Activated CD4-positive, alpha-beta T cell treated with anti-CD3 and anti-CD28 coated beads for 1 hour (primary cell): ENCODE measurements at places on chromosomes 11 and 22.

- no peak for DNase-seq
These were observed 9.3 kb downstream of the TMEM86A start for GRCh38 chr11:18707811-18708340.

DNA sequence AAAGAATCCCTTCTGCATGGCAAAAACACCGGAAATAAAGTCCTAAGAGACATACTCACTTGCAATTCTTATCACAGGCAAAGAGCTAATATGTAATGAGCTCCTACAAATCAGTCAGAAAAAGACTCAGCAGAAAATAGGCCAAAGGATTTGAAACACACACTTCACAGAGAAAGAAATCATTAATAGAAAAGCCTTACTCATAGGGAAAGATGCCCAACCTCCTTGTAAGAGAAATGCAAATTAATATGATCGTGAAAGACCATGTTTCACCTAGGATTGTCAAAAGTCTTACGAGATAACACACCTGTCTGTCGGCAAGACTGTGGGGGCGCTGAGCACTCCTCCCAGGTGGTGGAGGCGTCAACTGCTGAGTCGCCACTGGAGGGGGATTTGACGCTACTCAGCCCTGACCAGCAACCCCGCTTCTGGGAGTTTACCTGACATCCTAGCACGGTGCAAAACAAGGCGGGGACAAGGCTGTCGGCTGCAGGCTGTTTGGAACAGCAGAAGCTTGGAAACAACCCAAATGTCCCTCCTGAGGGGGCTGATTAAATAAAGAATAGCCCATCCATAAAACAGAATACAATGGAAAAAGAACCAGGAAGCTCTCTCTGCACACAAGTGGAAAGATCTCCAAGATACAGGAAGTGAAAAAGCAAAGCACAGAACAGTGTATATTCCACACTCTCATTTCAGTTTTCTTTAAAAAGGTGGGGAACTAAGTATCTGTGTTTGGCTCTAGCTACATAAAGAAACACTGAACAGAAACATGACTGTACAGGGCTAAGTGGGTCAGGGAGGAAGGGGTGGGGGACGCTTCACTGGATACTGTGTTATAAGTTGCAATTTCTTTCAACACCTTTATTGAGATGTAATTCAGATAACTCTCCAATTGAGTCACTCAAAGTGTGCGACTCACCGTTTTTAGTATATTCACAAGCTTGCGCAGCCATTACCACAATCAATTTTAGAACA is 11.5 kb downstream of the CSNK1E start:
- no peak for DNase-seq

GRCh38 chr11:77559686-77560401 is 29.9 kb upstream of the AQP11 start:
- no peak for DNase-seq

DNA sequence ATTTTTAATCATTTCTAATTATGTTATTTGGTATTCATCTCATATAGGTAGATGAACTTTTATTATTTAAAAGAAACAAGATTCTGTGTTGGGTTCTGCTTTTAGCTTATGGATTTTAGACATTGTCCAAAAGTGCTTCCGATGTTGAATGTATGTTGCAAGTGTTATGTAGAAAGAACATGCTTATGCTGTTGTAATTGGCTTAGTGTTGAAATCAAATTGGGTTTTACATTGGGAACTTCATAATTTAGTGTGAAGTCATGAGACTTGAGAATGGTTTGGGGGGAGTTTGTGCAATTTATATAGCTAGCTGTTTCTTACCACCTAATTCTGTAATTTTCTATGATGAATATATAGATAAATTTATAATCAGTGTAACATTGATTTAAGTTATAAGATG is 3.6 kb downstream of the MTMR3 start:
- no peak for DNase-seq

- no peak for DNase-seq
These were observed 192.7 kb downstream of the BUD13 start for GRCh38 chr11:116579857-116580727.

DNA sequence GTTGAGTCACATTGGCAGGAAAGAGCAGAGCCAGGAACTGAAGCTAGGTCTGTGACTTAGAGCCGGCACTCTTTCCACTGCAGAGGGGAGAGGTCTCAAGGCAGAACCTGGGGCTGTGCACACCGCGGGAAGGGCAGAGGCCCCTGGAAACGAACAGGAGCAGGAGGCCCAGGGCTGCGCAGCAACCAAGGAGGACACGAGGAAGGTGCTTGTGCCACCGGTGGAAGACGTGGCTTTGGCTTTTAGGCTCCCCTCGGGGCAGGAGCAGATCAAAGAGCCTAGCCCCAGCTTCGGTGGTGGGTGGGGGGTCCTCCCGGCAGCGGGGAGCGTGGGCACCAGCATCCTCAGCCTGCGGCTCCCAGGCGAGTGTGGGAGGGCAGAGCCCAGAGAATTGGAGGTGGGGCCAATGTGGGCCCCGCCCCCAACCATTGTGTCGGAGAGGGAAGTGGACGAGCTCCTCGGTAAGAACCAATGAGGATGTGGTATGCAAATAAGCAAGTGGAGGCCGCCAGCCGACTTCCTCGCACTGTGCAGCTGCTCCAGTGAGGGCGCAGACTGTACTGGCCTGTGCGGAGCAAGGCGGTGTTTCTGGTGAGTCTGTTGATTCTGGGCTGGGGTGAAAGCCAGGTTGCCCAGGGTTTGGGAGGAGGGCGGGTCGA is at the start of gene CCDC116:
Gene CCDC116 (plus strand): TSS at position 524 of the 659 bp plus-strand sequence. CDS start 422 bp downstream, outside the sequence.
- peak; percentile 37 for DNase-seq

DNA sequence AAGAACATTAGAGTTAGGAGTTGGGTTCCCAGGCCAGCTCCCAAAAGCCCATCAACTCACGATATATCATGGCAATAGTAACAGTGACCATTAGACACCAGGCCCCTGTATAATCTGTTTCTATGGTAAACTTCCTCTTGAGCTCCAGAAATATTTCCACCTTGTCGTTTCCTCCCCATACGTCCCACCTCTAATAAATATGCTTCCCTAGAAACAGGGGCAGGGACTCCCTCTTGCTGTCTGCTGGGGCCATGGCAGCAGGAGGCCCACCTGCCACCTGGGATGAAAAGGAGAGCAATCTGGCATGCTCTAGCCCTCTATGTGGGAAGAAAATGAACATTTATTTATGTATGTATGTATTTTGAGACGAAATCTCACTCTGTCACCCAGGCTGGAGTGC is 32.2 kb upstream of the AMOTL1 start:
- DNase-seq, result no peak

GRCh38 chr11:68470304-68470811 is 9.8 kb downstream of the PPP6R3 start:
- DNase-seq, result no peak

DNA sequence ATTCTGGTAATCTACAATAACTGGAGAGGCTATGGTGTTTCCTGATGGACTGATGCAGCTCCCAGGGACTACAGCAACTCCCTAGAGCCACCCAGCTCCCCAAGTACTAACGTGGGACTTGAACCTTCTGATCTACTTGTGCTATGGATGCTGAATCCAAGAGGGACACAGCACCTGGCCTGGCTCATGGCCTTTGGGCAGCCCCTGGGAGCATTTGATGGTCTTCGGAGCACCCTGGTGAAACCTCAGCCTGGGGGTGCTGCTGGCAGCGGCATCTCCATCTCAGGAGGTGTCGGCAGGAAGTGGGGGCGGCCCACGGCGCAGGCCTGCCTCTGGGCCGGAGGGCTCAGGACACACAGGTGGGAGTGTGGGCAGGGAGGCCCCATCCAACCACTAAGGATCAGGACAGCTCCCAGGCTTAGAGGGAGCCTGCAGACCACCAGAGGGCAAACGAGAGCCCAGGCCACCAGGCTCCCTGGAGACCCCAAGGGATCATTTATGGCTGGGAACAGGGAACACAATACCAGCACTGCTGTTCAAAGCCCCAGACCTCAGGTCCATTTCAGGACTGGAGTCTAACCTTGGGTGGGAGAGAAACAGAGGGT is 8.7 kb downstream of the EHD1 start:
- no peak for DNase-seq

- peak; percentile 34 for DNase-seq
These were observed 9.1 kb downstream of the SSH3 start for GRCh38 chr11:67312187-67313021.

- no peak for DNase-seq
These were observed 155.7 kb downstream of the NAV2 start for GRCh38 chr11:19868281-19868821.

GRCh38 chr11:8267280-8267679 is 3.6 kb upstream of the LMO1 start:
- DNase-seq, result no peak

- no peak for DNase-seq
These were observed 58.1 kb downstream of the GGTLC2 start for GRCh38 chr22:22702237-22703202.

DNA sequence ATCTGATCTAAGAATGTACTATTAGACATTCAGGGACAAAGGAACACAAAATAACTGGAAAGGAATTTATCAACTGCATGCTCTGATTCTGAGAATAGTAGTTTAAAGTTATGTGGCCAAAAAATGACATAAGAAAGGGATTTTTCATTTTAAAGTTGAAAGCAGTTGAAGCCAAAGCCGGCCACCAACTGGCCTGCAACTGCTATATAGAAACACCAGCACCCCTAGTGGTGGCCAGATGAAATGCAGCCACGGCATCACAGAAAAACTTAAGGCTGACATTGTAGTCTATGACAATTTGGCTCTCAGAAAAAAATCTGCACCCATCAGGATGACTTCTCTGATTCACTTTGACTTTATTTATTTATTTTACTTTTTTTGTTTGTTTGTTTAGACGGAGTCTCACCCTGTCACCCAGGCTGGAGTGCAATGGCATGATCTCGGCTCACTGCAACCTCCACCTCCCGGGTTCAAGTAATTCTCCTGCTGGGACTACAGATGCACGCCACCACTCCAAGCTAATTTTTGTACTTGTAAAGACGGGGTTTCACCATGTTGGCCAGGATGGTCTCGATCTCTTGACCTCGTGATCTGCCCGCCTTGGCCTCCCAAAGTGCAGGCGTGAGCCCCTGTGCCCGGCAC is 59.2 kb downstream of the SLC35F2 start:
- DNase-seq, result peak; percentile 28

DNA sequence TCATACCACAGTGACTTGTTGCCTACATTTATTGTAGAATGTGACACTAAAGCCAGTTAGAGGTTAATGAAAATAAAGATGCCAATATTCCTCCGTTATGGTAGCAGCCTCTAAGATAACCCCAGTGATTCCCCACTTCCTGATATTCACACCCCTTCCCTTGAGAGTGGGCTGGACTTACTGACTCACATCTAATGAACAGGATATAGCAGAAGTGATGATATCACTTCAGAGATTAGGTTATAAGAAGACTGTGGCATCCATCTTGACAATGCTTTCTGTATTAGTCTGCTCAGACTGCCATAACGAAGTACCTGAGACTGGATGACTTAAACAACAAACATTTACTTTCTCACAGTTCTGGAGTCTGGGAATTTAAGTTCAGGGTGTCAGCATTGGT is 149.6 kb upstream of the MTNR1B start:
- no peak for DNase-seq

DNA sequence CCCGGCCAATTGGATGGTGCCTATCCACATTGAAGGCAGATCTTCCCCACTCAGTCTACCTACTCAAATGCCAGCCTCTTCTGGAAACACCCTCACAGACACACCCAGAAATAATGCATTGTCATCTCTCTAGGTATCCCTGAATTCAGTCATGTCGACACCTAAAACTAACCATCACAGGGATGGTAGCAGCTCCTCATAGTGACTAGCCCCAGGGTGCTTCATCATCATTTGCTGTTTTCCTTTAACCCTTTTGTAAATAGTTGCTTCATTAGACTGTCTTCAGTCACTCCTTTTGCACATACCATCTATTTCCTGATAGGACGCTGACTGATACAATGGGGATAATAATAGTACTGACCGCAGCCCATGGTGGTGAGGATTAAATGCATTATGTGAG is 18.8 kb upstream of the AMOTL1 start:
- no peak for DNase-seq

- DNase-seq, result no peak
These were observed at the start of gene EFEMP2 for GRCh38 chr11:65872586-65873317. EFEMP2 (minus strand) TSS chr11:65872800; CDS start chr11:65872354, 446 bp downstream.

DNA sequence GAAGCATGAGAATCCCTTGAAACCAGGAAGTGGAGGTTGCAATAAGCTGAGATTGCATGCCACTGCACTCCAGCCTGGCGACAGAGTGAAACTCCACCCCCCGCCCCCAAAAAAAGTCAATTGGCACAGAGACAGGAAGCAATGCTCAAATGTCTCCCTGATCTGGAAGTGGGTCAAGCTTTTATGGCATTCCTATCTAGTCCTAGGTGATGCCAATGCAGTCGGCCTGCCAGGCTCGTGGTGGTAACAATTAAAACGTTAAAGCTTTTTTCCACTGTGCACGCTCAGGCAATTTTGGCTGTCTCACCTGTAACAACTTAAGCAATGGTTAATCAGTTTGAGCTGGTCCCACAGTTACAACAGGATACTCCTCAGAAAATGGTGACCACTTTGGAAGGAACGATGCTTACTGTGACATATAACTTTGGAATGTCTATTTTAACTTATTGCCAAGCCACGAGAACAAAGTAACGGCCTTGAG is 18.9 kb upstream of the PISD start:
- DNase-seq, result no peak

GRCh38 chr11:64085906-64086257 is 50.2 kb downstream of the FLRT1 start:
- no peak for DNase-seq

- DNase-seq, result no peak
These were observed 331.9 kb downstream of the CNTN5 start for GRCh38 chr11:99352642-99353041.

DNA sequence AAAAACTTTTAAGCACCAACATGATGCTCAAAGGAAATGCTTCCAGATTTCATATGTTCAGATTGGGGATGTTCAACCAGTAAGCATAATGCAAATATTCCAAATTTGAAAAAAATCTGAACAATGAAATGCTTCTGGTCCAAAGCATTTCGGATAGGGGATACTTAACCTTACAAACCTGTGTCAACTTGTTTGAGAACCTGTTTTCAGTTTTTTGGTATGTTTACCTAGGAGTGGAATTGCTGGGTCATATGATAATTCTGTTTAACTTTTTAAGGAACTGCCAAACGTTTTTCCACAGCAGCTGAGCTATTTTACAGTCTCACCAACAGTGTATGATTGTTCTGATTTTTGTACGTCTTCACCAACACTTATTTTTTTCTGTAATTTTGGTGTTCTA is 23.7 kb downstream of the FAR1 start:
- DNase-seq, result no peak

DNA sequence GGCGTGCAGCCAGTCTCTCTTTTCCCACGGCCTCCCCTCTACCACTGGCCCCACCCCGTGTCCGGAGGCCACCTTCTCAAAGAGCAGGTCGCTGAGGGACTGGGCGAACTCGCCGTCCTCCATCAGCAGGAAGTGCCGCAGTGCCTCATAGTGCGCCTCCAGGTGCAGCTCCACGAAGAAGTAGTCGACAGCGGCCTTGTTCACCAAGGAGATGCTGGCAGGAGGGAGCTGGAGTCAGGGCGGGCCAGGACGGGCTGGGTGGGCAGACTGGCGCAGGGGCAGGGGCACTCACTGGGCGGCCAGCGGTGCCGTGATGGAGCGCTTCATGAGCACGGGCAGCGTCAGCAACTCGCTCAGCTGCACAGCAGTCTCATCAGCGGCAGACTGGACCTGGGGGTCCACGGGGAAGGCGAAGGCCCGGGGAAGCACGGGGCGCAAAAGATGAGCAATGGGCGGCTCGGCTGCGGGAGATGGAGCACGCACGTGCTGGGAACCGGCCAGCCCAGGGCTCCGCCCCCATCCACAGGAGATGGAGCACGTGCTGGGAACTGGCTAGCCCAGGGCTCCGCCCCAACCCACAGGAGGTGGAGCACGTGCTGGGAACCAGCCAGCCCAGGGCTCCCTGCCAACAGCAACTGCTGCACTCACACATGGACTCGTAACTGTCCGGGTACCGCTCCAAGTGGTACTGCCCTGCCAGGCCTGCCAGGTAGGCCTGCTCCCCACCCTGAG is 18.4 kb downstream of the SELENOO start:
- no peak for DNase-seq

GRCh38 chr22:32617903-32618302 is 143.3 kb downstream of the FBXO7 start:
- DNase-seq, result no peak
